ENCODE measurements at places on chromosomes 2 and 18.

DNA sequence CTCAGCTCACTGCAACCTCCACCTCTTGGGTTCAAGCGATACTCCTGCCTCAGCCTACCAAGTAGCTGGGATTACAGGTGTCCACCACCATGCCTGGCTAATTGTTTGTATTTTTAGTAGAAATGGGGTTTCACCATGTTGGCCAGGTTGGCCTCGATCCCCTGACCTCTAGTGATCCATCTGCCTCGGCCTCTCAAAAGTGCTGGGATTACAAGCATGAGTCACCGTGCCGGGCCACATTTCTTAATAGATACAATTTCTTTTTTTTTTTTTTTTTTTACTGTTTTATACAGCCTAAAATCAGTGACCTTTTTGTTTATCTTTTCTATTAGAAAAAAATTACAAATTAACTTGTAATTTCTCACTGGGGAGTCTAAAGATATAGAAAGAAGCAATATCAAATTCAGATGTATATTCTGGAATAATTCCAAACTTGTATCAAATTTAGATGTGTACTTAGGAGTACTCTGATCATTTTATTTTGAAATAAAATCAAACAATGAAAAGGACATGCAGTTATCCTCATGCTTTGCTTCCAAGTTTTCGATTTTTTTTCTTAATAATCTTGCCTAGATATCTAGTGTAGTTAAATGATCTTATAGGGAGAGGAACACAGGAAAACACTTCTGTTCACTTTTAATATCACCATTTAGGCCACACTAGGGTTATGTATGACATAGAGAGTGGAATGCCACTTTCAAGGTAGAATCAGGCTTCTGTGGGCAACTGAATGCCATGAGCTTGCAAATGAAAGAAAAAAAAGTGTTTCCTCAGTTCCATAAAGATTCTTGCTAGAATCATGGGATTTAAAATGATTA lies 1089.3 kb downstream of the SUCLG1 start:
- DNase-seq: no peak

DNA sequence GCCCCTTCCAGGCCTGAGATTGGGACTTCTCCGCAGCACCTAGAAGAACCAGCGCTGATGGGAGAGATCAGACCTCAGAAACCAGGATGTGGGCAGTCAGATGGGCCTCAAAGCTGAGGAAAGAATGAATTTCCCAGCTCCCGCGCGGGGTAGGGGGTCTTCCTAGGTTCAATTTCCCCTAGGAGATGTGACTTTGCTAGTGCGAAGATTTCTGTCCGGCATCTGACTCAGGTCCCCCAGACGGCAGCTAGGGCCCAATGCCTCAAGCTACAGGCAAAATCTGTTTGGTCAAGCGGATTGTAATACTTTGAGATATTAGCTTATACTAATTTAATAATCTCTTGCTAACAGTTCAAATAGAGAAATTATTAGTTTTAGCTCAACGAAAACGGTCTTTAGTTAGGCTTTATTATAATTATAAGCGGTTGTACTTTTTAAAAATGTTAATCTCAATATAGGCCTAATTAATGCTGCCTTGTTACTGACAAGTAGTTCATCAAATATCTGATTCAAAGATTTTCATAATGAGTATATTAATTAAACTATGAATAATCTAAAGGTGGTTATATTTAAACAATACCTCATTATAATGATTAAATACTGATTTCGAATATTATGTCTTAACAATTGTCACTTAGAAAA lies 5.8 kb downstream of the DLX1 start:
- DNase-seq: no peak

DNA sequence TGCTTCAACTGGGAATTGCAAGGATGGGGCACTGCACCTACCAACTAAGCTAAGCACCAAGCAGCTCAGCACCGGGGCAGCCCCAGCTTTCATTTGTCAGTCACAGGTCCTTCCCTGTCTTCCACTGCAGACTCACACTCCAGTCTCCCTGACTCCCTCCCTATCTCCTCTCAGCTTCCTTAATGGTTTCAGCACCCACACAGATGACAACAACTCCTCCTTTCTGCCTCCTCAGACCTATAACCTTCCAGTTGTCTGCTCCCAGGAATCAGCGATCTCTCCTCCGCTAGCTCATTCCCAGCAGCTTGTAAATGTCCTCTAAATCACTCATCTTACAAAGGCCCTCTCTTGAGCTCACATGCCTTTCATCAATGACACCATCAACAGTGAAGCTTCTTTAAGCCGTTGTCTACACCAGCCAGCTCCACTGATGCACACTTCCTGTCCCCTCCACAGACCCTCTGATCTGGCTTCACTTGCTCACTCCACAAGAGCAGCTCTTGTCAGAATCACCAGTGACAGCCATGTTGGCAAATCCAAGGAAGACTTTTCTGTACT lies 32.1 kb downstream of the CLASP1 start:
- DNase-seq: no peak

- DNase-seq: no peak
Observed at GRCh38 chr2:38375696-38376345, 1.3 kb downstream of the ATL2 start.

DNA sequence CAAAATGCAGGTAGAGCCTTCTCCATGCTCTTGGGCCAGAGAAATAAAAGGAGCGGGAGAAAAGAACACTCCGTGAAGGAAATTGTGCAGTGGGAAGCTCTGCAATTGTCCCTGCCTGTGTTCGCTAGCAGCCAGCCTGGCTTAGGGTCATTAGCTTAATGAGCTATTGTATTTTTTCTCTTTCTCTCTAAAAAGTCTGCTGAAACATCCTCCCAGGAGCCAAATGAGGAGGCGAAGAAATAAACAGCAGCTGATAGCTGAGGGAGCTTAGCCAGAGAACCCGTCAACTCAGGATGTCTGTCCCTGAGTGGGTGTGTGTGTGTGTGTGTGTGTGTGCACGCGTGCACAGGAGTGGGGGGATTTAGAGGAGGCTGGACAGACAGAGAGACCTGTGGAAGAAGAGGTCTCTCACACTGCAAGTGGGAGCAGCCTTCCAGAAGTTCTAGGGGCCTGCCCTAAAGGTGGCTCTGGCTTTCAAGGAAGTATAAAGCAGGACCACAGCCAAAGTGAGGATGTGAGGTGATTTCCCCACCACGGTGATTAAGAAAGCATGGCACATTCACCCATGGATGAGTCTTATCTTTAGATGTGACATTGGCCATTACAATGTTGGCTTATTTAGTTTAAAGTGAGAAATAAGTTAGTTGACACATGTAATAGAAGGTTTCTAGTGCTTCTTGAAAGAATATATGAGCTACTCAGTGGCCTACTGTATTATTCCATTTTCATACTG lies 690.4 kb downstream of the RNF144A start:
- no peak for DNase-seq

DNA sequence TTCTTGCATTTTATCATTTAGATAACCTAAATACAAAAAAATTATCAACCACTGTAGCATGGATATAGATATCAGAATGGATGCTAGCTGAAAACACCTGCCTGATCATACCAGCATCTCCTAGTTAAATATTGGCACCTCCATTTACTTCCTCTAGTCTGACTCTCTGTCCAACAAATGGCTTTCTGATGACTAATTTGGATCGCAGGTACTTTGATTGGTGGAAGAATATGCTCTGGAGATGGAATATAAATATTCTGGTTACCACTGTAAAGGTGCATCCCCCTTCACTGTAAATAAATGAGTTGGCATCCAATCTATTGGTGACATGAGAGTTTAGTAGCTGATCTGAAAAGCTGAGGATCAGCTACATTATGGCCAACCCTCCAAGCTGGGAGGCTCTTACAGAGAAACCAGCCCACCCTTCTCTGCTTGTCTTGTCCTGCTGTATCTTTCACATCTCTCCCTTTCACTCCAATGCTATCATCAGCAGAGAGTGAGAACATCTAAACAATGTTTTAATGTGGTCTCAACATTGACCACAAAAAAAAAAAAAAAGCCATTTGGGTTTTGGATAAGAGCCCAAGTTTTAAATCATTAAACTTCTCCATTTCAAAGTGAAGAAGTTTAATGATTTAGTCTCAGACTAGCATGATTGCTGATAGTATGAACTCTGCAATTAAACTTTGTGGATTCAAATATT lies 90.5 kb downstream of the PMAIP1 start:
- DNase-seq: no peak

- no peak for DNase-seq
Observed at GRCh38 chr2:23131066-23131575, 253.9 kb upstream of the KLHL29 start.

DNA sequence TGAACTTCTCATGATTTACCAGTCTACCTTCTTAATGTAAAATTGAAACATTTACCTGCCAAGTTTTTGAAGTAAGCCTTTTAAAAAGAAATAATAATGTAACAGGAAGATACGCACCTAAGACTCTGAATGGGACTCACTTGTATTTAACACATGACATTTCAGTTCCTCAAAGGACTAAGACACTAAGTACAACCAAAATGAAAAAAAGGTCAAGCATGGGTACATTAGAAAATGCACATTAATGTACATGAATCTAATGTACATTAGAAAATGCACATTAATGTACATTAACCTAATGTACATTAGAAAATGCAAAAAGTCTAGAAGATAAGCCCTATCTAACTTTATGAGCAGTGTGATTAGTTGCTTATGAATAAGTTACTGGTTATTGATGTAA lies 69.3 kb upstream of the FZD5 start:
- DNase-seq: no peak

DNA sequence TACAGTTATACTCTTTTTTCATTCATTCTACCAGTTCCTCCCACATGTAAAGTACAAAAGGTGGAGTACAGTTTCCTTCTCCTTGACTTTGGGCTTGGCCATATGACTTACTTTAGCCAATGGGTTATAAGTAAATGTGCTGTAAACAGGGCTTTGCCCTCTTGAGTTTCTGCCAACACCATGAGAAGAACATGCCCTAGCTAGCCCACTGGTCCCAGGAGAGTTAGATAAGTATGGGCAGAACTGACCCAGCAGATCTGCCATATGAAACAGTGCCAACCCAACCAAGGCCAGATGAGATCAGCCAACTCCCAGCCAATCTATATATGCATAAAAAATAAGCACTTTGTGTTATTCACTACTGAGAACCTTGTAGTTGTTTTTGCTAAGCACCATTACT lies 25.5 kb downstream of the ZC3H8 start:
- DNase-seq: no peak

GRCh38 chr2:173271135-173271534 lies 83.5 kb upstream of the CDCA7 start:
- DNase-seq: no peak

GRCh38 chr2:232525791-232526371 lies at the start of gene CHRND:
Gene CHRND, plus strand, starts transcription at chr2:232526160. Its CDS starts 56 bp downstream, at chr2:232526216.
- no peak for DNase-seq

DNA sequence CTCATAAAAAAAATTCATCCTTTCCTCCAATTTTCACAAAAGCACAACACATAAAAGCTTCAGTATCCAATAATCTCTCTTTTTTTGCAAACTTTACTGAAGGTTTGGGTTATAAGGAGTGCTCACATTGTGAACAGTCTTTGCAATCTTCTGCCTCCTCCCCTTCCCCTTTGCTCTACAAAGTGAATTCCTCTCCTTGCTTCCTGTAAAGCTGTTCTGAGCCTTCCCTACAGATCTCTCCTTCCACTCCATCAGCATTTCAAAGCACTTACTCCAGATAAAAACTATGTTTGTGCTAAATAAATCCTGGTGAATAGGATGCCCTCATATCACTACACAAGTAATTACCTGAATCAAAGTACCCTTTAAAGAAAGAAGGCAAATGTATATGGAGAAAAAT lies 4.6 kb upstream of the PDK1 start:
- DNase-seq: no peak

DNA sequence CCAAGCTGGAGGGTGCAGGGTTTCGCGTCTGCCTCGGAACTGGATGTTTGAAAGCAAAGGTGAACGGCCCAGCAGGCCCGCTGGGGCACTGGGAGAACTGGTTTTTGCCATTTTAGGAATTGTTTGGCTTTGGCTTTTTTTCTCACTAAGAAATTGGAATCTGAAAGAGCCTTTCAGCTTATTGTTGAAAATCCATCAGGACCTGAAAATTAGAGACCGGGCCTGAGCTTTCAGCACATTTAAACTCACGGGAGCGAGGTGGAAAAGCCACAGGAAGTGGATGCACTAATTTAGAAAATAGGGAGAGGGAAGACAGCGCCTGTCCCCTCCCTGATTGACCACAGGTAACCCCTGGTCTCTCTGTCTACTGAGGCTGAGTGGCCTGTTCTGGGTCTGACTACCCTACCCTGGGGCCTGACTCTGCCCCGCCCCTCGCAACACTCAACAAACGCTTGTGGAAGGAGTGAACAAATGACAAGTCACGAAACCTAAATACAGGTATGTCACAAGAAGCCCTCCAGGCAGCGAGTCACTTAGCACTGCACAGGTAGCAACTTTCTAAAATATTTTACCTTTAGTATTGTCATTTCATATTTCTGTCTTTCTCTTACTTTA lies 100.3 kb upstream of the MBOAT2 start:
- DNase-seq: no peak

All from right renal pelvis (tissue), 4 donors.